ENCODE measurements at places on chromosomes 2 and 18.
A peak's percentile ranks its signal among the peaks of the same experiment; 100 is the strongest.

GRCh38 chr18:76670564-76671288 lies 151.6 kb upstream of the ZNF236 start:
- no peak for DNase-seq

DNA sequence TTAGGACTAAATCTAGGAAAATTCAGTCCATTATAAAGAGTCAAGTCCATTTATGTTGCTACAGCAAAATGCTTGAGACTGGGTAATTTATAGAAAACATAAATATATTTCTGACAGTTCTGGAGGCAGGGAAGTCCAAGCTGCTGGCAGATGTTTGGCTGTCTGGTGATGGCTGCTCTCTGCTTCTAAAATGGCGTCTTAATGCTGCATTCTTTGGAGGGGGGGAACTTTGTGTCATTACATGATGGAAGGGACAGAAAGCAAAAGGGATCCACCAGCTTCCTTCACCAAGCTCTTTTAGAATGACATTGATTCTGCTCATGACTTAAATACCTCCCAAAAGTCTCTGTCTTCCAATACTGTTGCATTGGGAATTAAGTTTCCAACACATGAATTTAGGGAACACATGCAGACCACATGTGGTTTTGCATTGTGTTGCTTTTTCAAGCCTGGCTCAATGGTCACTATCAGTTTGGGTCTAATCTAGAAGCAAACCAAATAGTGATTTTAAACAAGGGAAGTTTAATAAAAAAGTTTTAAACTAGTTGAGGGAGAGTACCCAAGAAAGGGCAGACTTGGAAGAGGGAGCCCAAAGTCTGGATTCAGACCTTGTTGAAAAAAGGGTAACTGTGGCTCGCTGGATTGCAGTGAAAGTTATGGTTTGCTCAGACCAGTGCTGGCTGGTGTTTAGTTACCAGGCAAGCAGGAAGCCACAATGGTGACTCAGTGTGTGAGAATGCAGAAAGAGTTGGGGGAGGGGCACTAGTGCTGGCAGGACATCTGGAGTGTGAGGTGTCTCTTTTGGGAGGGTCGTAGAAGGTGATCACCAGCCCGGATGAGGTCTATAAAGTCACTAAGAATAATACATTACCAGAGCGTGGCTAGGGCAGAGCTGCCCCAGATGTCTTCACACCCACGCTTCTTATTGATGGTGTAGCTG lies 30.8 kb downstream of the C18orf54 start:
- DNase-seq, result peak; percentile 51

- DNase-seq, result no peak
Observed at GRCh38 chr2:53939656-53940055, 31.1 kb downstream of the PSME4 start.

DNA sequence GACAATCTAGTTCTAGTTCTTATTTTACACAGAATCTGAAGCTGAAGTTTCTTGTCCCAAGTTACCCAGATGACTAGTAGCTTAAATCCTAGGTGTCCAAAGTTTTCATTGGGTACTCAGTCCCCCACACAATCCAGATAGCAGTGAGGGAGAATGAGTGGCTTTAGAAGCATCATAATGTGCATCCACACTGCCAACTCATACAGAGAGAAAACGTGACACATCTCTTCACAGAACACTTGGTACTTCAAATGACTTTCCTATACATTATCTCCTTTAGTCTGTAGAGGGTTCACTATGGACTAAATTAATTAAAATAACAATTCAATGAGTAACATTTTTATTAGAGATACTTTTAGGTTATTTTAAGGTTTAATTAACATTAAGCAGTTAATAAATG lies 45.2 kb downstream of the STRADB start:
- no peak for DNase-seq

DNA sequence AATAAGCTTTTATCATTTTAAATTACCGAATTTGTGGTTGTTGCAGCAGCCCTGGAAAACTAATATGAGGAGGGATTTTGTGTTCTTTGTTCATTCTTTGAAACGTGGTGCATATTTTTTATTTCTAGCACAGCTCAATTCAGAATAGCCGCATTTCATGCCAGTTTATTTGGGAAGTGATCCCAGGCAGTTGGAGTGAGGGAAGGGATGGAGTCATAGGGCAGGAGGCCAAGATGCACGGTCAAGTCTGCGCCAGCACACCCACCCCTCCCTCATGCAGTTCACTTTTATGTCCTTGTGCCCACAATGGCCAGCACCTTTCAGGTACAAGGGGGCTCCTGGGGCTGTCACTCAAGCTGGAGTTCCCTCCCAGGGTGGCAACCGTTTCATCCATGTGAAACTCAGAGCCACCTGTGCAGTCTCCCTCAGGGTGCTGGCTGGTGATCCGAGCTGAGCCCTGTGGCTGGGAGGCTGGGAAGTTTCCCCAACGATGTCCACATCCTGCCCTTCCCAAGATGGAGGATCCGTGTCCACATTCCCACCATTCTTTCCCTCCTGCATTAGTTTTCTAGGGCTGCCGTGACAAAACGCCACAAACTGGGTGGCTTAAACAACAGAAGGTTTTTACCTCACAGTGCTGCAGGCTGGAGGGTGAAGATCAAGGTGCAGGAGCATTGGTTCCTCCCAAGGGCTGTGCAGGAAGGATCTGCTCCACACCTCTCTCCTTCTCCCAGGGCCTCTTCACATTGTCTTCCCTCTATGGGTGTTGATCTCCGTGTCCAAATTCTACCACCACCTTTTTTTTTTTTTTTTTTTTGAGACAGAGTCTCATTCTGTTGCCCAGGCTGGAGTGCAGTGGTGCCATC lies 68.5 kb upstream of the ITGA6 start:
- DNase-seq, result no peak

GRCh38 chr2:145743011-145743410 lies 1223.1 kb upstream of the ZEB2 start:
- peak; percentile 70 for DNase-seq

- no peak for DNase-seq
Observed at GRCh38 chr2:178247250-178247649, 52.9 kb downstream of the OSBPL6 start.

DNA sequence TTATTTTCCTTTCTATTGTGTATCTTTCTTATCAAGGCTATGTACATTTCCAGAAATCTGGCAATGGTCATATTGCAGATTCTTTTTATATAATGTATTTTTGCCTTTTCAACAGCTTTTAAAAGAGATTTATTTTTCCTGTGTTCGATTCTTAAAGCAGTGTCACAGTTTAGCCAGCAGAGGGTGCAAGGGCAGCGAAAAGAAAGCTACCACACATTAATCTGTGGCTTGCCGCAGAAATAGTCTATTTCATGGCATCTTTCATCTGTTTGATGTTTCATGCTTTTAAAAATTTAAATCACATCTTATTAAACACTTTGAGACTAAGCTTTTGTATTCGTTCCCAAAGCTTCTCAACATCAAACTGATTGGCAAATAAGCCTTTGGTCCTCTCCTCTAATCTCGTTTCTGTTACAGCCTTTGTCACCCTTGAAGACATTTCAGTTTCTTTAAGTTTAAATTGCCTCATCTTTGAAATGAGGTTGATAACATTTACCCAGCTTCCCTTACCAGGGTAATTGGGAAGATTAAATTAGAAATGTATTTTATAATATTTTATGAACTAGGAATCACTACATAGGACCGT lies 73.3 kb downstream of the PIK3C3 start:
- DNase-seq, result peak; percentile 24

- DNase-seq, result peak; percentile 90
Observed at GRCh38 chr2:84832772-84833461, 48.0 kb downstream of the TRABD2A start.

- DNase-seq, result peak; percentile 61
Observed at GRCh38 chr2:10303694-10304378, 1.1 kb downstream of the HPCAL1 start.

GRCh38 chr2:216911886-216912285 lies 52.0 kb upstream of the TNP1 start:
- no peak for DNase-seq

DNA sequence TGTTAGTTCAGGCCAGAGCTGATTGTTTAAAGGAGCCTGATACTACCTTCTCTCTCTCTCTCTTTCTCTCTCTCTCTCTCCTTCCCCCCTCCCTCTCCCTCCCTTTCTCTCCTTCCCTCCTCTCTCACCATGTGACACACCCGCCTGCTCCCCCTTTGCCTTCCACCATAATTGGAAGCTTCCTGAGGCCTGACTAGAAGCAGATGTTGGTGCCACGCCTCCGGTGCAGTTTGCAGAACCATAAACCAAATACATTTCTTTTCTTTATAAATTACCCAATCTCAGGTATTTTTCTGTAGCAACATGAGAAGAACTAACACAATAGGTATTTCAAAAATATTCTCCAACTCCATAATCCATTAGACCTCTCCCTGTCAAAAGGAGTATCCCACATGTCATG lies 62.4 kb downstream of the ANKRD62 start:
- no peak for DNase-seq

GRCh38 chr18:74292541-74292858 lies 737 bp upstream of the CYB5A start:
- DNase-seq, result peak; percentile 25

- no peak for DNase-seq
Observed at GRCh38 chr2:124039762-124040291, 14.7 kb downstream of the CNTNAP5 start.

DNA sequence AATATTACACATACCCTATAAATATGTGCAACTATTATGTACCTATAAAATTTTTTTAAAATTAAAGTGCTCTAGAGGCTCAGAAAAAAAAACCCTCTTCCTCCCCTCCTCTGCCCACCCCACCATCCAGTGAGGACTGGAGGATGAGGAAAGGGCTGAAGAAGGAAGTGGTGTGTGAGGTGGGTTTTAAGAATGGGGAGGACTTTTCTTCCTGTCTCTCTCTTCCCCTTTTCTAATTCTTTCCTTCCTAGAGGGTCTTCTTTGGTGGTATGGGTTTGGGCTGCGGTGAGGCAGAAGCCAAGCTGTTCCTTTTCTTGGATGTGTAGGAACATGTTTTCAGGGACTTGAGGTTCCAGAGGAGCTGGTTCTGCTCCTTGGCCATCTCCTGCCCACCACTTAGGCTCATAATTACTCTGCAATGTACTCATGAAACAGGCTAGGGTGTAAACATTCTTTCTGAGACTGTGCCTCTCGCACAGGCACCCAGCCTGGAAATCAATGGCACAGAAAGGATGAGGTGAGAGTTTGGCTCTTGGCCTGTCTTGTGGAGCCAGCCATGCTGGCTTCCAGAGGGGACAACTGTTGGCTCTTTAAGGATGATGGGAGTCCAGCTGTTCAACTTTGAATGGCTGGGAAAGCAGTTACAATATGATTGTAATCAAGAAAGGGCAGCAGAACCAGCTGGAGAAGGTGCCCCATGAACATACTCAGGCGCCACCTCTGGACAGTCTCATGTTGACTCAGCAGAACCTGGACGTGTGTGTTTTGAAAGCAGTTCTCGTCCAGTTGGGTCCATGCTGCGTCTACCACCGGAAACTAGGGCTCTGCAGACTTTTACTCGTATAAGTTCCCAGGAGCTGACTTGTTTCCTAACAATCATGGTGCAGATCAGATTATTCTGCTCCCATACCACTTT lies 38.3 kb downstream of the IL1RL2 start:
- no peak for DNase-seq

DNA sequence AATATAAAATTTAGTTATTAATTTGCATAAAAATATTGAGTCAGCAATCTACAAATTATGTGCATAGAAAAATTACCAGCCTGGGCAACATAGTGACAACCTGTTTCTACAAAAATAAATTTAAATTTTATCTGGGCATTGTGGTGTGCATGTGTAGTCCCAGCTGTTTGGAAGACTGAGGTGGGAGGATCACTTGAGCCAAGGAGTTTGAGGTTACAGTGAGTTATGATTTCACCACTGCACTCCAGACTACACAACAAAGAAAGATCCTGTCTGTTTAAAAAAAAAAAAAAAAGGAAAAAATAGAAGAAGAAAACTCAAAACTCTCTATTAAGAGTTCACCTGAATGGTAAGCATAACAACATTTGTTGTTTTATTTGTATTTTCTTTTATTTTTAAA lies 1048.4 kb upstream of the CDH2 start:
- DNase-seq, result no peak

DNA sequence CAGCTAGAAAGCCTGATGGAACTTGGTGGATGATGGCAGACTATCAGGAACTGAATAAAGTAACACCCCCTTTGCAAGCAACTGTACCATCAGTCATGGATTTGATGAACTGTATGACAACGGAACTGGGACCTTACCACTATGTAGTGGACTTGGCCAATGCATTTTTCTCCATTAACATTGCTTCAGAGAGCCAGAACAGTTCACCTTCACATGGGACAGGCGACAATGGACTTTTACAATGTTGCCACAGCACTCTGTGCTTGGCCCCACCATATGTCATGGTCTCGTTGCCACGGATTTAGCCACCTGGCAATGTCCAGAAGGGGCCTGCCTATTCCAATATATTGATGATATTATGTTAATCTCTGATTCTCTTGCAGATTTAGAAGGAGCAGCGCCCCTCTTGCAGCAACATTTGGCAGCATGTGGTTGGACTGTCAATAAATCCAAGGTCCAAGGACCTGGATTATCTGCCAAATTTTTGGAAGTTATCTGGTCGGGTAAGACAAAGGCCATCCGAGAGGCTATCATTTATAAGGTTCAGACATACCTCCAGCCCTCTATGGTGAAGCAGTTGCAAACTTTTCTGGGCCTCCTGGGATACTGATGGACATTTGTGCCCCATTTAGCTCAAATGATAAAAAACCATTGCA lies 52.2 kb upstream of the ZC3H15 start:
- DNase-seq, result no peak

- no peak for DNase-seq
Observed at GRCh38 chr18:11004294-11004693, 145.1 kb downstream of the PIEZO2 start.

DNA sequence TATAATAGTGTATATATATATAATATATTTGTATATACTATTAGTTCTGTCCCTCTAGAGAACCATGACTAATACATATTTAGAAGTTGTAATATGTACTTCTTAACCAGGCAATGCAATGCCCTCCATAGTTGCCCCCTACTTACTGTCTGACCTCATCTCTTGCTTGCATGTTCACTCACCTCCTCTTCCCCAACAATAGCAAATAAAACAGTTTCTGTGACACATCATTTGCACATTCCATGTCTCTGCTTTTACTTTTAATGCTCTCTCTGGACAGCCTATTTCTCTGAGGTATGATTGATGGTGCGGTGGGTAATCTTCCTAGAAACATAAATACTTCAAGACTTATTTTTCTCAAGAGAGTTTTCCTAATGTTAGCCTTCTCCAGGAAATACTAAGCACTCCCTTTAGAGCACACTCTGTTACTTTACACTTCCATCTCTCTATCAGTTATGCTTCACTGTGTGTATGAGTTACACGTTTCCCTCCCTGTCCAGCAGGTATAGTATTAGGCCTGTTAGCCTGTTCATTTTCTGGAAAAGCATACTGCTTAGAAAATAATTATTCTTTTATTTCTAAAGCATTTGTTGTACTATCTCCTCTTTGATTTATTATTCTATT lies 295.6 kb upstream of the LRATD1 start:
- no peak for DNase-seq
